Lung (tissue), 17 donors: ENCODE measurements at places on chromosomes 5 and 9. TPM values are rescaled to one million over a fixed set of nuclear protein-coding genes. Genes with fewer than 3 reads are reported as not detected.
A peak's percentile ranks its signal among the peaks of the same experiment; 100 is the strongest.

DNA sequence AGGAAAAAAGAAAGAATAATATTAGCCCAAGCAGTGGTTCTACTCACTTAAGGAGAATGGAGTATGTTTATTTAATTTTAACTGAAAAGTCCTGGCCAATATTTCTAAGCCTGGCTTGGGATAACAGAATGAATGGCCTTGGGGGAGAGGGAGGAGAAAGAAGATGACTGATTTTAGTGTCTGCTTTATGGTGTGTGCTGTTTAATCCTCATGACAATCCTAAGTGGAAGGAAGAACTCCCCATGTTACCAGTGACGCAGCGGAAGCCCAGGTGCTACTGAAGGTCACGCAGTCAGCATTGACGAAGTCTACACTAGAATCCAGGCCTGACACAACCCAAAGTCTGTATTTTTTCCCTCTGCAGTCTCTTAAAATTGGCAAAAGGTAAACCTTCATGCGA lies 50.5 kb downstream of the PALM2AKAP2 start:
- H3K27ac ChIP-seq = no peak overlapping the region
- no peaks in the 10 kb centered on the region for H3K36me3 ChIP-seq
- no peak for DNase-seq
- H3K4me3 ChIP-seq = no peak overlapping the region
- H3K27me3 ChIP-seq = no peaks in the 10 kb centered on the region

Gene ANXA2R
- total RNA-seq = 5.2 TPM

- no peak for DNase-seq
- no peaks in the 10 kb centered on the region for H3K27me3 ChIP-seq
- no peak overlapping the region for H3K4me3 ChIP-seq
- no peak overlapping the region for H3K27ac ChIP-seq
- no peaks in the 10 kb centered on the region for H3K4me1 ChIP-seq
- H3K36me3 ChIP-seq = no peaks in the 10 kb centered on the region
Observed at GRCh38 chr9:111873901-111874300, 22.7 kb upstream of the UGCG start.

Gene FIBCD1
- 7.7 TPM for total RNA-seq

- no peak overlapping the region for H3K4me3 ChIP-seq
- H3K36me3 ChIP-seq = no peaks in the 10 kb centered on the region
- DNase-seq = no peak
- no peaks in the 10 kb centered on the region for H3K27me3 ChIP-seq
Observed at GRCh38 chr5:60455589-60455988, 244.4 kb downstream of the DEPDC1B start.

Gene QRFP
- not detected for total RNA-seq

Gene C9orf50
- 0.15 TPM for total RNA-seq

DNA sequence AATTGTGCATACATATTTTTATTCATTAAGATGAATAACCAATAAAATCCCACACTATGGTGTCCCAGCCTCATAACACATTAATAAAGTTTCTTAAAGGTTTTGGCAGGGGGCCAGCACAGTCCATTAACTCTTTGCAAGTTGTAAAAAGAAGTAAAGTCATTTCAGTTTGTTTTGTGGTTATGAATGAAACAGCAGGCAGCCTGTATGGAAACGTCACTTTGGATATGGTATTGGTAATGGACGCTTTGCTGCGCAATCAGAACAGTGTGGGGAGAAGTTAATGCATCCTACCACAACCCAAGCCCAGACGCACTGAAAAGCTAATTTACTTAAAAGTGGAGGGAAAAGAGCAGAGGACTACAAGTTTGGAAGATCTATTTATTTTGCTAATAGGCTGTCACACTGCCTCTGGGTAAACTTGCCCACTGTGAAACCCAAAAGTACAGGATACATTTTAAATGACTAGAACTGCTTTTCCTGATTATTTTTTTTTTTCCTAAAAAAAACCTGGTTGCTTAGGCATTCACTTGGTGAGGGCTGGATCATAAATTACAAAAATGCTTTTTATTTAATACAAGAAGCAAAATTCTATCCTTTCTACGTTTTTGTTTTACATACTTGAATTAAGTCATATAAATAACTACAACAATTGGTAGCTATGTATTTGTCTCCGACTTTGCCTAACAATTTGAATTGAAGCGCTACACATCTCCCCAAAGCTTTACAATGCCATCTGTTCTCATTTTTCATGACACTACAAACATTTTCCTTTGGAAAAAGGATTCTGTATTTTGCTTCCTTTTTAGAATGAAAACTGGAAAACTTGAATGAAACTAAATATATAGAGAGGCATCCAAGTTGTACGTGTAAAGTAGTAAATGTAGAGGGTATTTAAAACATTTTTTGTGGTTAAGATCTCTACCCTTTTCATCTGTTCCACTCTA lies 104.3 kb downstream of the NFIB start:
- H3K27ac ChIP-seq = no peak overlapping the region
- no peaks in the 10 kb centered on the region for H3K36me3 ChIP-seq
- H3K4me1 ChIP-seq = peaks cover 25% of the 10 kb centered on the region
- peak; percentile 37 for DNase-seq
